ENCODE measurements at places on chromosomes 6 and 20.

DNA sequence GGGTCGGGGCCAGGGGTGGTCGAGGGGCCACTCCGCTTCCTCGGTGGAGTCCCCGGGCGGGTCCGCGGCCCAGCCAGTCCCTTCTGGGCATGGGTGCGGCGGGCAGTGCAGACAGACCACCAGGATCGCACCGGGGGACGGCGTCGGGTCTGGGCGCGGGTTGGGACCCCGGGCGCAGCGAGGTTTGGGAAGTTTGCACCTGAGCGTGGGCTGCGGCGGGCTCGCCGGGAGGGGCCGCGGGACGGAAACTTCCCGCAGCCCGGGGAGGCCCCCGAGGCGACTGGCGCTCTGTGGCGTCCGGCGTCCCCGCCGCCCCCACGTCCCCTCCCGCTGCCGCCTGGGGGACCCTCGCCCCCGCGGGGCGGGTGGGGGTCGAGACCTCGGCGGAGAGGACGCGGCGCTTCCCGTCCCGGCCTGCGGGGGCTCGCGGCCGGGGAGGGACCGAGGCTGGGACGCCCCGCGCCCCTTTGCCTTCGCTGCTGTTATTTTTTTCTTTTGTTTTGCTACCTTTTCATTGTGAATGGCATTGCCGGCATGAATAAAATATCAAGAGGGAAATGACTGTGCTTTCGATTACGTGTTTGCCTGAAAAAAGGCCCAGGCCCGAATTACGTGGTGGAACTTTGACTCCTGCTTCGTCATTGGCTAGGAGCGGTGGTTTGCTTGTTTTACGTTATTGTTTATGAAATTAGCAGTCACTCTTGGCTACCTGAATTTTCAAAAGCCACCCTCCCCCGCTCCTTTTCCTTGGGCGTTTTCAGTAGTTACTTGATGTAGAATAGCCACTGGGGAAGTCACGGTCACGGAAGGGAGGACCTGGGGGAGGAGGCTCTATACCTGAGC is 703 bp downstream of the SNX9 start:
- peak; percentile 72 for DNase-seq

DNA sequence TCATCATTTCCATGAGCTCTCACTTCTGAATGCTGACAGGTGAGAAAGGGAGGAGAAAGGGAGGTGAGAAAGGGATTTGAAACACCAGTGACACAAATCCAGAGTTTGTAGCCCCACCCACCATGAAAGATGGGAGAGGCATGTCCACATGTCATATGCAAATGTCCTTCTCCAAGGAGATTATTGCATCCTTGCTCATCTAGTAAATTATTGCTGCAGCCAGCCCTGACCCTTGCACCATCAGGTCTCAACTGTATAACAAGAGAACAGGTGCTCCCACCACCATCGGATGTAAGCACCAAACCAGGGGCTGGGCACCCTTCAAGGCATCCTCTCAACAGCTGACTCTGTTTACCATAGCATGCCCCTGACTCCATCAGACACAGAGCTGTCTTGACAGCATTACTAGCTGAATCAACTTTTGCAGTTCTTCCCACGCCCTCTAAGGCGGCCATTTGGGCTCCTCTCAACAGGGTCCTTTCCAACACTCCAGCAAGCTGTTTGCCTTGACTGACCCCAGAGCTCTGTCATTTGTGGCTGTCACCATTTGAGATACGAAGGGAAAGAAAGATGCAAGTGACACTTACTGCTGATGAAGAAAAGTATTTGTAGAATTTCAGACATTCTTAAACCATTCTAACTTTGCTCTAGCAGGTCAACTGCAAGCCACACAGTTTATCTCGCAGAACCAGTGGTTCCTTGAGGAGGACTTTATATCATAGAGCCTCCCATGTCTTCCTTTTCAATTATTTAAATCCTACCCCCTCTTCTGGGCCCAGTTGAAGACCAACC is 14.2 kb downstream of the GFOD1 start:
- peak; percentile 72 for DNase-seq

DNA sequence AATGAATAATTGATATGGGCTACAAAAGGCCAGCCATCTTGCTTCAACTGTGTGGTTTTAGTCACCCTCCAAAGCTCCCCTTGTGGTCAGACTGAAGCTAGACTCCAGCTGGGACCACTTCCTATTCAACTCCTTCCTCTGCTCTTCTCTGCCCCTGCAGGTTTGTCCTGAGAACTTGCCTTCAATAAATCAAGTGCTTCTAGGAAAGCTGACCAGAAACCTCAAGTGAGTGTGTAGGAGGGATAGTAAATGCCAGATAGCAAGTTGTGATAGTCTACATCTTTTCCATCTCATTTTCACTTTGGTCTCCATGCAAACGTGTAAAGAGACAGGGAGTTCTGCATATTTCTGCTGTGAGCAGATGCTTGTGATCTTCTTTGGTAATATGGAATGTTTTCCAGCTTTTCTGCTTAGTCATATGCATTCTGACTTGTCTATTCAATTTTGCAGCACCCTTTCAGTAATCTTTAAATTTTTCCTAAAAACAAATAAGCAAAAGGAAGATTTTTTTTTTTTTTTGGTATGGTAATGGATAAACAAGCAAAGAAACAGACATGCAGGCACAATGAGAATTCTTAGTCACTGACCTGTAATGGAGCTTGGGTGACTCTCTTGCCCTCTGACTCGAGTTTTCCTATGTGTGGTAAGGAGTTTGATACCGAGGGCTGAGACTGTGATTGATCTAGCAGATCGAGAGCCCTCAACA is 201.3 kb upstream of the BTBD3 start:
- DNase-seq, result peak; percentile 88

- peak; percentile 27 for DNase-seq
Measured at GRCh38 chr6:99736302-99736701, 129.7 kb downstream of the PRDM13 start.

DNA sequence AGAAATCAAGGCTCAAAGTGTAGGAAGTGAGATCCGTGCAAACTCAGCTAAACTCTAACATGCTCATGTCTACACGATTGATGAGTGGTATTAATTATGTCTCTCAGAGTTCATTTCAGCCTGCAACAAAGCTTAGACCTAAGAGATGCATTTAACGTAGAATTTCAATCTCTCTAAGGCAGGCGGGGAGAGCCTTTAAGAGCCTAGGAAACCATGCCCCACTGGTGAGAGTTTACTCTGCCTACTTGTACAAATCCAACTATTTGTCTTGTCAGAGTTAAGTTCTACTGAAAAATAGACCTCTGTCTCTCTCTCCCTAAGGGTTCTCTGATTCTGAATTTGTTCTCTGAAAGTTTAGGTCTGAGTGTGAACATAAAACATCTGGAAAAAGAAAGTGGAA is 100.9 kb downstream of the SPTLC3 start:
- no peak for DNase-seq

- DNase-seq, result peak; percentile 56
Measured at GRCh38 chr6:7261852-7262461, 51.0 kb downstream of the SSR1 start.

- DNase-seq, result no peak
Measured at GRCh38 chr20:25273541-25274358, 25.9 kb downstream of the PYGB start.

- DNase-seq, result peak; percentile 57
Measured at GRCh38 chr20:23047738-23048214, 1.7 kb downstream of the THBD start.

DNA sequence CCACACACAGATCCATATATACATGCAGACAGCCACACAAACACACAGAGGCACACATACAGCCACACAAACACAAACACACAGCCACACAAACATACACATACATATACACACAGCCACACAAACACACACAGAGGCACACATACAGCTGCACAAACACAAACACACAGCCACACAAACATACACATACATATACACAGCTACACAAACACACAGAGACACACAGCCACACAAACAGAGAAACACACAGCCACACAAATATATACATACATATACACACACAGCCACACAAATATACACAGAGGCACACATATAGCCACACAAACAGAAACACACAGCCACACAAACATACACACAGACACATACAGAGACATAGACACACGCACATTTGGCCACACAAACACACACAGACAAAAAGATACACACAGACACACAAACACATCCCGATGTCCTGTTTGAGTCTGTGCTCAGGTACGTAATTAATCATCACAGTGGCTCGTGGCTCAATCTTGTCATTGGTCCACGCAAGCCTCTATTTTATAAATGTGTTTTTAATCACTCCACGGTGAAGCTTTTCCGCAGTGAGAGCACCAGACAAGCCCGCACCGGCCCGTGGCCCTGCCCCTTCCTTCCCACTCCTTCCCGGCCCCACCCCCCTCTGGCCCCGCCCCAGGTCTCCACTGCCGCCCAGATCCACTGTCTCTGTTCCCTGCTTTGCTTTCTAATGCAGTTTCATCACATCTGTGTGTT is 135.3 kb downstream of the CDH4 start:
- DNase-seq, result peak; percentile 33

- DNase-seq, result no peak
Measured at GRCh38 chr6:140537211-140537610, 1162.8 kb upstream of the CITED2 start.

DNA sequence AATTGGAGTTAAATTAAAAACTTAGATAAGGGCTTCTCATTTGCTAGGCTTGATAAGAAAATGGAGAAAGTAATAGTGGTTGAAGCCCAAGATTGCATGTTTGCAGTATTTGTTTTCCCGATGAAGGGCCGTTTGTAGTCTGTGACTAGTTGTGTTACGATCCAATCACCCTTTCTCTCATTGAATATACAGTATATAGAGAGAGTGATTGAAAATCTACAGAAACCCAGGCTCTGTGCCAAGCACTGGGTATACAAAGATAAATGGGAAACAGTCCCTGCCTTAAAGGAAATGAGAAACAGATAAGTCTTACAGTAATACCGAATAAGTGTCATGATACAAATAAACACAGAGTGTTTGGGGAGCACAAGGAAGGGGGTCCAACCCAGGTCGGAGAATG is 55.2 kb upstream of the CDKAL1 start:
- DNase-seq, result peak; percentile 79

DNA sequence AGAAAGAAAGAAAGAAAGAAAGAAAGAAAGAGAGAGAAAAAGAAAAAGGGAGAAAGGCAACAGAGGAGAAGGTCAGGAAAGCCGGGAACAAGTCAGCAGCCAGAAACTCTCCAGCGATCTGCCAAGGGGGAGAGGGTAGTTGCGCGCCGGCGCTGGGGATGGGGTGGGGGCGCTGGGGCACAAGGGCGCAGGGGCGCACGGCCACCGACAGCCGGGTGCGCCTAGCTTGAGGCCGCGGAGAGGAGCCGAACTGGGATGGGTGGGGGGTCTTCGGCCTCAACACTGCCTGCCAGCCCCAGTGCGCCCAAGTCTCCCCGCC is 533 bp upstream of the RSPO3 start:
- no peak for DNase-seq

GRCh38 chr6:16511723-16512489 is 249.4 kb downstream of the ATXN1 start:
- DNase-seq, result peak; percentile 76

GRCh38 chr6:1202201-1202600 is 109.7 kb upstream of the FOXQ1 start:
- DNase-seq, result no peak

GRCh38 chr20:61300709-61301108 is 48.6 kb downstream of the CDH4 start:
- DNase-seq, result no peak

DNA sequence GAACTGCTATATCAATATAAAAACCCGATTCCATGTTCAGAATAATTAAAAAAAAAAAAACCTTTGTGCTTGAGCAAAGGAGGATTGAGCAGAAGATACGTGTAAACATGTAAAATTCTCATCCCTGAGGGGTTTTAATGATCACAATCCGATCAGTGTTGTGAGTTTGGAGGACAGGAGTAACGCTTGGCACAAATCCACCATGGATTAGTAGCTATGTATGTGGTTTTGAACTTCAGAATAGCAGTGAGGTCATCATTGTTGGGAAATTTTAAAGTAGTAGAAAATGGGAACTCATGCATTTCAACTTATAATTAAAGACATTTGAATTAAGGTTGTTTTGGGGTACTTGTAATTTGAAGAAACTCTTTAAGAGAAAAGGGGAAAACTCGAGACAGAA is 203.2 kb downstream of the RPS12 start:
- DNase-seq, result no peak

- peak; percentile 80 for DNase-seq
Measured at GRCh38 chr6:136226027-136226673, 24.0 kb downstream of the MTFR2 start.

DNA sequence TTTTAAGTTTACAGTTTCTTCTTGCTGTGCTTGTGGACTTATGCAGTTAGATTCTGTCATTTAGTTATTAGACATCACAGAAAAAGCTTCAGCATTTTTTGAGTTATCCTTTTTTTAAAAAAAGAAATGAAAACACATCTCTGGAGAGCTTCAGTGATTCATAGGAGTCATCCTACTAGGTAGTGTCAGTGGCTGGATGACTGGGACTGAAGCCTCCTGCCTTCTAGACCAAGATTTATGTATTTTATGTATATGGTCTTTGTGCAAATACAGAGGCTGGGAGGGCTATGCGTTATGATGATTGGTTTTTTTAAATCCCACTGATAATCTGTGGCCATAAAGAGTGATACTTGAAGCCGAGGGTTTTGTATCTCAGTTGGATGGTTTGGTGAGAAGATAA is 125.9 kb upstream of the JAG1 start:
- no peak for DNase-seq

- peak; percentile 94 for DNase-seq
Measured at GRCh38 chr20:20547221-20547875, 165.1 kb downstream of the RALGAPA2 start.

DNA sequence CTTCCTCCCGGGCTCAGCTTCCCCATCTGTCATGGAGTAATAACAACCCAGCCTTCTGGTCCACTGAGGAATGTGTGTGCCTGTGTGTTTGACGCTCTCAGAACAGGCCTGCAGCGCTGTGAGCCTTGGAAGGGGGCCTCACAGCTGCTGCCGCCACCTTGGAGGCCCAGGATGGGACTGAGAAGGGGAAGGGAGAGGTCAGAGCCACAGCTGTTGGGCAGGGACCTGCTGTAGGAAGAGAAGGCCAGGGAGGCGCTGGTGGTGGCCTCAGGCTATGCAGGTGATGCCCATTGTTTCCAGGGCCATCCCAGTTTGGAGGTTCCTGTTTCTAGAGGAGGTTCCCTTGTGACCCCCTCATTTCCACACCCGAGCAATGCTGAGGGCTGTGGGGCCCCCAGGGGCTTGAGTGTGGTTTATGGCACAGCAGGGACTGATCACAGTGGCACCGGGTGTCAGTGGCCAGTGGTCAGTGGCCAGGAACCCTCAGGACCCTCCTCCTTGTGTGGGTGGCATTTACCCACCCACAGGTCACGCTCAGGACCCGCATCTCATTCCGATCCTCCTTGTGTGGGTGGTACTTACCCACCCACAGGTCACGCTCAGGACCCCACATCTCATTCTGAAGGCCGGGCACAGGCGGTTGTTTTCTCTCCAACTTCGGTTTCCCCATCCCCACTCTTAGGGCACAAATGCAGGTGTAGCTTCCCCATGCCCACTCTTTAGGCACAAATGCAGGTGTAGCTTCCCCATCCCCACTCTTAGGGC is 14.0 kb downstream of the TPD52L2 start:
- no peak for DNase-seq

- no peak for DNase-seq
Measured at GRCh38 chr20:44956410-44956809, 3.8 kb downstream of the TOMM34 start.

DNA sequence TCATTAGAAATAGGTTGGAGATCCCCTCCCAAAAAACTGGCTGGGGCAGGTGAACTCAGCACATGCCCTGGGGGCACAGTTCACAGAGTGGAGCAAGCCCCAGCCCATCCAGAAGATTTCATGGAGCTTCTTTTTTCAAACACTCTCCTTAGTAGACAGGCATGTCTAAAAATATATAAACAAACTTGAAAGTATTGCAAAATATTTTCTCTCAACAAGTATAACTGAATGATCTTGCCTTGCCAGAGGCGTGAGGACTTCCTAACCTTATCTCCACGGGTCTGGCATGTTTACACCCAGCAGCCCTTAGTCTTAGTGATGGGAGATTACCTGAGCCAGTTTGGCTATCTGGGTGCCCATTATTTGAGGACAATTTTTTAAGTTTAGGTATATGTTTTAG is 107.1 kb downstream of the QRSL1 start:
- DNase-seq, result no peak

Data from hematopoietic multipotent progenitor cell treated with erythropoietin and hydrocortisone succinate and interleukin-3 and kit ligand, for 4 days (in vitro differentiated cells).